ENCODE measurements at places on chromosomes 7 and 10.

DNA sequence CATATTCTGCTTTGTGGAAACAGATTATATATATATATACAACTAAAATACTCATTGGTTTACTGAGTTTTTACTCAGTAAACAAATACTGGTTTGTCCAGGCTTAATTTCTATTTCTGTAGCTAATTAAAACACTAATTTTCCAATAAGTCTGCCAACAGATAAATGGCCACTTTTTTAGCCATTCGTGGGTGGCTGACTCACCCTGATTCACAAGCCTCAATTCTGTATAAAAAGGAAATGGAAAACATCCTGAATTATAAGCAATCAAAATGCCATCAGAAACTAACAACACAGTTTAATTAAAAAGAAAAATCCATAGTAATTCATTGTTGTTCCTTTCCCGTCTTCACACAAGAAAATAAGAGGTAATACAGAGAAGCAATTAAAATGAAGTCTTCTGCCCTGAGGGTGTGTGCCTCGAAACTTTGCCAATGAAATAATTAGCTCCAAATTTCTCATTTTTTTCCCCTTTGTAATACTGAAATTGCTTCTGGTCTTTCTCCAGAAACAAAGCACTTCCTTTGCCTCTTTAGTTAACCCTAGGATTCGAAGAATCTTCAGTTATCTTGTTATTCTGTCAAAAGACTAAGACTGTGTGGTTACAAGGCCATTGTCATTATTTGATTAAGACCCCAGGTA is 118.7 kb upstream of the PTN start:
- peak; percentile 68 for DNase-seq

- DNase-seq = no peak
These were observed 824 bp downstream of the RELN start for GRCh38 chr7:103988468-103989199.

DNA sequence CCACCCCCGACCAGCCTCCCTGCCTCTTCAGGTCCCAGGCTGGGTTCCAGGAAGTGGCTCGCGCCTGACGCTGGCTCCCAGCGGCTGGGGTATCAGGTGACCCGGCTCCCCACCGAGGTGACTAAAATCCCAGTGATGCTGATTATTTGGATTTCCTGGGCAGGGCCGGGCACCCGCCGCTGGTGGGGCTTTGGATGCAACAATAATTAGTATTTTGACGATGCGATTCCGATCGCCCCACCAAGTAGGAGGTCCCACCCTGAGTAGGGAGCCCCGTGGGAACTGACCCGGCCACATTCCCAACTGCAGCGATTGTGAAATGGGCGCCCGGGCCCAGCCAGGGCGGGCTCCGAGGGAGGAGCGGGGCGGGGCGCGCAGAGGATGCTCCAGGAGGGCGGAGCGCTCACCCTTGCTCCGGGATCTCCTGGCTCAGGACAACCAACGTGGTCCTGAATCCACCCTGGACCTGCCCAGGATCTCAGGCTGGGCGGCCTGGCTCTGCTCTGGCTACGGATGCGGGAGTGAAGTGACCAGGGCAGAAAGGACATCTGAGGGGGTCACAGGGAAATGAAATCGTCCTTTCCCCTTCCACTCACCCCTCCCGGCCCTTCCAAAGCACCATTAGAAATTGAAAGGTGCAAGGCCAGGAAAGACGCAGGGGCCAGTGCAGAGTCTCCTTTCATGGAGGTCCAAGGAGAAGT is 32.6 kb downstream of the DUSP5 start:
- no peak for DNase-seq

DNA sequence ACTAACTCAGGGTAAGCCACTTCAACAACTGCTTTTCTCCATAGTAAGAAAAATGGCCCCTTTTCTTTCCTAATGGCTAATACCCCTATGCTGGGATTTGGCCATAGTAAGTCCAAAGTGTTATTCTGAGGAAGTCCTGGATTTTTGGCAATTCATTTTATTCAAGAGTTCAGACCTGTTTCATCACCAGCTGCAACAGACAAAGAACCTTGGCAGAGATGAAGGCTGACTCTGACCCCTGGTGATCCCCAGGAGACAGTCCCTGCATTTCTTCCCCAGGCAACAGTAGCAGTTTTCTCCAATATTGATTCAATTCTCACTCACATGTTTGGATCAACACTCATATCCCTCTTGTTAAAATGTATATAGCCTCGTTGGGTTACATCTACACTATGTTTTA is 145.2 kb downstream of the RNF133 start:
- no peak for DNase-seq

- DNase-seq = no peak
These were observed 135.7 kb downstream of the PKD1L1 start for GRCh38 chr7:47812429-47813136.

DNA sequence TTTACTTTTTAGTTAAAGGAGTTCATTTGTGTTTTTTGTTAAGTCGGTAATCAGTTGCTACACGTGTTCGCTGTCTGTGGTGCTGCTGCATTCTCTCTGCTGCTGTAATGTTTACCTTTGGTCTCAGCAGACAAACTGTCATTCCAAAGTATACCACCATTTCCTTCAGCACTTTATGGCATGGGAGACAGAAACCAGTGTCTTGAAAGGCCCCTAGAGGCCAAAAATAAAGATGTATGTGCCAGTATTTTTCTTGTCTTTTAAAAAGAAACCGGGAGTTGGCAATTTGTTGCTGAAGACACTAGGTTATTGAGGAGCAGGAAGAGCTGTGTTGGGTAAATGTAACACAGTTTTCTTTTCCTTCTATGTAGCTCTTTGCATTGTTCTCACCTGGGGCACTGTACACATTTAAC is 24.1 kb downstream of the ZNF92 start:
- DNase-seq = no peak

DNA sequence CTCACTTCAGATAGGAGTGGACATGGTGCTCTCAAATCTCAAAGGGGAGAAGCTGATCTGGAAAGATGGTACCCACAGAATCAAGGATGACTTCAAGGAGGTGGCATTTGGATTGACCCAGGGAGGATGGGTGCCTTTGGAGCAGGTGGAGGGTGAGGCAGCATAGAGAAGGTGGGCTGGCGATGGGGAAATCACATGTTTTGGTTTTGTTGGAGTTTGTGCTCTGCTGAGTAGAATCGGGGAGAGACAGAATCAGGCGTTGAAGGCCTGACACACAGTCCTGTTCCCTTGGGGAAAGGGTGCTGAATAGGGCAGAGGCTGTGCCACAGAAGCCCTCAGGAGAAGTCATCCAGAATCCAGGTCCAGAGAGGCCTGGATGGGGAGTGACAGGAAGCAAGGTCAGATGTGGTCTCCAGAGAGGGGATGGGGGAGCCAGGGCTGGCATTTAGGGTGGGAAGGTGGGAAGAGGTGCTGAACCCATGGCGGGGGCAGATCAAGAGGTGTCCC is 291.1 kb downstream of the GLRX3 start:
- no peak for DNase-seq

GRCh38 chr7:91979590-91979989 is 38.9 kb downstream of the AKAP9 start:
- DNase-seq = no peak

GRCh38 chr7:113918946-113919345 is at the start of gene PPP1R3A:
Gene PPP1R3A (minus strand): TSS chr7:113919009. CDS start chr7:113918996, 13 bp downstream.
- DNase-seq = no peak

DNA sequence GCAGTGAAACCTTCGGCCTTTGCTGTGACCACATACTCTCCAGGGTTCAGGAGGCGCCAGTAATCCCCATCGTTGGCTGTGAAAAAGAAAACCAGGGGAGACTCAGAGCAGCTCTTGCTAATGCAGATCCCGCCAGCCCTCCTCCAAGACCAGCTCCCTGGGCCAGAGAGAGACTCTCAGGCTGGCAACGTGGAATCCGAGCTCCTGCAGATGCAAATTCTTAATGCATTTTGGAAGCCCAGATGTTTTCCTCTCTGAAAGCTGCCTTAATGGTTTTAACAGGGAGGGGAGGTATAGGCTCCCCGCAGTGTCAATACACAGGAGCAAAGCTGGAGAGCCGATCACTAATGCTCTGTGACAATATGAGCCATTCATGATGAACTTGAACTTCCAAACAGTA is 80.8 kb downstream of the GPR26 start:
- DNase-seq = no peak

DNA sequence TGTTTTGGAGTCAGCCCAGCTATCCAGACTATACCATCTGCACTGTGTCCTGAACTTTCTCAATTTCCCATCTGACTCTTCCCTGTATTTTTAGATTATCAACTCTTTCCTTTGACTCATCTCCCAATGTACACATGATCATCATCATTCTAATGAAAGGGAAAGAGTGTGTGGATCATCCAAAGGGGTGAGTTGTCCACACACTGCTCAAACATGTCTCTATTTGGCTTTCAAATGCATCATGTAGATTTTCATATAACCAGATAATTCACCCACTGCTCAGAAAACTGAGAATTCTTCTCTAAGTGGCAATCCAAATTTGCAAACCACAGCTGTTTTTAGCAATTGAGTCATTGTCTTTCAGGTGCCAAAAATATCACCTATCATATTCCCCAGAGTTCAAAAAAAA is 190.2 kb upstream of the HPS1 start:
- DNase-seq = peak; percentile 76

GRCh38 chr7:7157177-7157886 is 25.0 kb upstream of the C1GALT1 start:
- DNase-seq = peak; percentile 60

DNA sequence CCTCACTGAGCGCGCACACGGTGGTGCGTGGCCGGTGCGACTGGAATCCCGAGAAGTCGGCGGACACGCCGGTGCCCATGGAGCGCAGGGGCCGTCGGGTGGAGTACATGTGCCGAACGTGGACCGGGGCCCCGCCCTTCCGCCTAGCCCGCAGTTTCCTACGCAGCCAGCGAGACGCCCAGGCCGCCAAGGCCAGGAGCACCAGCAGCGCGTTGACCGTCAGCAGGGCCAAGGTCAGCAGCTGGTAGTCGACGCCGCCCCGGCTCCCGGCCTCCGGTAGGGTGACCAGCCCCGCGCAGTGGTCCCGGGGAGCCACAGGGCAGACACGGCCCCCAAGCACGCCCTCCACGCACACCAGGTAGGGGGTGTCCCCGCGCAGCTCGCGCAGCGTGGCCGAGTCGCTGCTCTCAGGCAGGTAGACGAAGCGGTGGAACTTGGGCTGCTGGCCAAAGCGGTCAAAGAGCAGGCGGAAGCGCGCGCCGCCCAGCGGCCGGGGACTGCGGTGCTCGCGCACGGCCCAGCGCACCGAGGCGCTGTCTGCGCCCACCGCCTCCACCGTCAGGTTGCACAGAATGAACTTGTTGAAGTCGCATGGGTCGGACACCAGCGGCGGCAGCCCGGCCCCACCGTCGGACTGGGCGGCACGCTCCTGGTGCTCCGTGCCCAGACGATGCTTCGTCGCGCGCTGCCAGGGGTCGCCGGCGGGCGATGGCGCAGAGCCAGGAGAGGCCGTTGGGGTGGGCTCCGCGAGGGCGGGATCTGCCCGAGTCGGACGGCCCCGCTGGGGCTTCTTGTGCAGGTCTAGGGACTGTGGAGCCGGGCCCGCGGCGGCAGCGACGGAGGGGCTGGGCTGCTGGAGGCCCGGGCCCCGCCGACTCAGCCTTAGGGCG is 2.2 kb downstream of the TRIL start:
- DNase-seq = no peak

- DNase-seq = no peak
These were observed 659 bp downstream of the OPTN start for GRCh38 chr10:13100349-13101294.

DNA sequence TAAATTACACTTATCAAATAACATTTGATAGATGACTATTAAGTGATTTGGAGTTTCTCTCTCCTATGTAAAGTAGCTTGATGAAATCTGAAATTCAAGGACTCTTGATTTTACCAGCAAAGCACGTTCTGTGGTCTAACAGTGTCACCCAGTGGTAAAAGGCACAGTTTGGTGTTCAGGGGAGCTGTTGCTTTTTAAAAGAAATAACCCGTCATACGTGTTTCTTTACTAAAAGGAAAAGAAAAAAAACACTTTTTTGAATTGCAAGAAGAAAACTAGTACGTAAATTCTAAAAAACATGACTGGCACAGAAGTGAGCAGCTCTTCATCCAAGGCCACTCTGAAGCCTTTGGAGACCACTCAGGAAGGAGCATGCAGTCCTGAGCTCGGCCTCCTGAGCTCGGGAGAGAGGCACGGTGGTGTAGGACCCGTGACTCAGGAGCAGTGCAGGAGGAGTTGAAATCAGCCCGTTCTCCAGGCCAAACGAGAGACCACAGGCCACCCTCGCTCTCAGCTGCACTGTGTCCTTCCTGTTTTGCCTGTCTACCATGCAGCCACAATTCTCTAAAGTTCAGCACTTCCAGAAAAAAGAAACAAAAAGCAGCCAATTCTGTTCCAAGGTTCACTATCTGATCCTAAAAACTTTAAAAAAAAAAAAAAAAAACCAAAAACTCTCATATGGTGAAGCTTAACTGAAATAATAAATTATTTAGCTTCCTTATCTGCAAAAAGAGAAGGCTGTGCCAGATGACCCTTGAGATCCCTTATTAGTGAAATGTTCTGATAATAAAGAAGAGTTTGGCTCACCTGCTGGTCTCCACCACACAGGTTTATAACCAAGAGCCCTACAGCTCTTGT is 212.6 kb upstream of the FRMD4A start:
- no peak for DNase-seq

DNA sequence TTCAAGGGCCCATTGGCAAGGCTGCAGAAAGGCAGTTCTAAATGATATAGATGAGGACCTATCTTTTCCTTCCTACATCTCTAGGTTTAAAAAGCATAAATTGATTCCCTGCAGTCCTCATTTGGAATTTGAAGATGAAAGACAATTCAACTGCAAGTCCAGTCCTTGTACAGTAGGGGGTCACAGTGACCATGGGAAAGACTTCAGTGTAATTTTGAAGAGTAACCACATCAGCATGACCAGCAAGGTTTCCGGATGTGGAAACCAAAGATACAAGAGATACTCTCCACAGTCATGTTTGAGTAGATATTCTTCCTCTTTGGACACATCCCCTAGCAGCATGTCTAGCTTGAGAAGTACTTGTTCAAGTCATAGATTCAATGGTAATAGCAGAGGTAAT is 539.3 kb upstream of the TEX47 start:
- DNase-seq = no peak

DNA sequence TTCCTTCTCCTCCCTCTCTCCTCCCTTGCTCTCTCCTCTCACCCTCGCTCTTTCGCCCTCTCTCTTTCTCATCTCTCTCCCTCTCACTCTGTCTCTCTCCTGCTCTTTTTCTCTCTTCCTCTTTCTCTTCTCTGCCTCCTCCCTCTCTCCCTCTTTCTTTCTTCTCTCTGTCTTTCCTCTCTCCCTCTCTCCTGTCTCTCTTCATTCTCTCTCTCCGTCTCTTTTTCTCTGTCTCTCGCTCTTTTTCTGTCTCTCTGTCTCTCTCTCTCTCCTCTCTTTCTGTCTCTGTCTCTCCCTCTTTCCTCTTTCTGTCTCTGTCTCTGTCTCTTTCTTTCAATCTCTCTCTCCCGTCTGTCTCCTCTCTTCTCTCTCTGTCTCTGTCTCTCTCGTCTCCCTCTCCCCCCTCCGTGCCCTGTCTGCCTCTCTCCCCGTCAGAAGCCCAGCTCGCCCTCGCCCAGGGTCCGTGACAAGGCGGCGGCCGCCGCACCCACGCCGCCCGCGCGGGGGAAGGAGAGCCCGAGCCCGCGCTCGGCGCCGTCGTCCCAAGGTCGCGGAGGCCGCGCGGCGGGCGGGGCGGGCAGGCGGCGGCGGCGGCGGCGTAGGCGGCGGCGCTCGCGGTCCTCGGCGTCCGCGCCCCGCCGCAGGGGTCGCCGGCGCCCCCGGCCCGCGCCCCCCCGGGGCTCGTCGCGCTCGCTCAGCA is 21.3 kb upstream of the HSPB1 start:
- DNase-seq = no peak

- no peak for DNase-seq
These were observed 380.4 kb upstream of the ZMIZ1 start for GRCh38 chr10:78688230-78688900.
